ENCODE measurements at places on chromosomes 13 and 19.
A peak's percentile ranks its signal among the peaks of the same experiment; 100 is the strongest.

GRCh38 chr13:113669755-113670341, 2.8 kb downstream of the GRK1 start:
- DNase-seq, result no peak

GRCh38 chr13:99894840-99895443, 76.6 kb downstream of the ZIC5 start:
- no peak for DNase-seq

DNA sequence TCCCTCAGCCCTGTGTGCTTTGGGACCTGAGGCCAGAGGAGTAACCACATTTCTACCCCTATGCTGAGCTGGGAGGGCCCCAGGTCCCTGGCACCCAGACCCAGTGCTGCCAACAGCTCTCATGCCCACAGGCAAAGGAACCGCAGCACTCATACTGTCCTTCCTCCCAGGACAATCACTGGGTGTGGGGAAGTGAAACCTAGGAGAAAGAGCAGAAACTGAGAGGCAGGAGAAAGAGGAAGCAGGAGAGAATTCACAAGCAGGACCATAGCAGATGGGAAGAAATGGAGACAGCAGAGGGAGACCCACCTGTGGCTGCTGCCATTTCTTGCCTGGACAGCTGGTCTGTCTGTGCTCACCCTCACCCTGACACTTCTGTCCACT, 18.9 kb downstream of the CCDC97 start:
- DNase-seq, result no peak

GRCh38 chr13:113837560-113838355, 26.1 kb downstream of the GAS6 start:
- peak; percentile 82 for DNase-seq

GRCh38 chr13:37701972-37702371, 103.4 kb upstream of the POSTN start:
- peak; percentile 87 for DNase-seq

GRCh38 chr13:31159306-31159705, 2.4 kb downstream of the HSPH1 start:
- DNase-seq, result no peak

- DNase-seq, result no peak
Observed at GRCh38 chr19:4044990-4045465, 21.7 kb downstream of the ZBTB7A start.

DNA sequence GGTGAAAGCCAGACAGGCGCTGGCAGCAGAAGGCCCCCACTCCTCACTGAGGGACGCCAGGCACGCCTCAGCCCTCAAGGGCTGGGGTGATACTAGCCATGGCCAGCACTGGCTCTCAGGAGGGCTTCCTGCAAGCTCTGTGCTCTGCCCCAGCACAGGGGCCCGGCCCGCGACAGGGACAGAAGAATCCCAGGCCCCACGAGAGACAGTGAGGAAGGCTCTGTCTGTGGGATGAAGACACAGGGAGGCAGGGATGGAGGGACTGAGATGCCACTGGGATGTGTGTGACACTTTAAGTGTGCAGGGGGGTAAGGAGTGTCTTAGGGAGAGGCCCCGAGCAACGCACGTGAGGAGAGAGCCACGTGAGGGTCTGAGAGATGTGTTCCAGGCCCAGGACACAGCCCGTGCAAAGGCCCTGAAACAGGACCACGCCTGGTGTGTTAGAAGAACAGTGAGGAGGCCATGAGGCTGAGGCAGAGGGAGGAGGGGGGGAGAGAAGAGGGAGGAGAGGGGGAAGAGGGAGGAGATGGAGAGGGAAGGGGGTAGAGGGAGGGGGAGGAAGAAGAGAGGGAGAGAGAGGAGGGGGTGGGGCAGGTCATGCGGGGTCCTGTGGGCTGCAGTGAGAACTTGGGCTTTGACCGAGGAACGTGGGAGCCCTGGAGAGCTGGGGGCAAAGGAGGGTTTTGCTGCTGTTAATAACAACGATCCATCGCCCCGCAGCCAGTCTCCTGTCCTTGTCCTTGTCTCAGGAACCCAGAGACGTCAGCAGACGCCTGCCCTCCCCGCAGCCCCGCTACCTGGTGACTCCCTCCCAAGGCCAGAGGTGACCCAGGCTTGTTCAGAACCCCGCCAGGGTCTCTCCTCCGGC, 7.2 kb downstream of the RPL36 start:
- DNase-seq, result no peak

DNA sequence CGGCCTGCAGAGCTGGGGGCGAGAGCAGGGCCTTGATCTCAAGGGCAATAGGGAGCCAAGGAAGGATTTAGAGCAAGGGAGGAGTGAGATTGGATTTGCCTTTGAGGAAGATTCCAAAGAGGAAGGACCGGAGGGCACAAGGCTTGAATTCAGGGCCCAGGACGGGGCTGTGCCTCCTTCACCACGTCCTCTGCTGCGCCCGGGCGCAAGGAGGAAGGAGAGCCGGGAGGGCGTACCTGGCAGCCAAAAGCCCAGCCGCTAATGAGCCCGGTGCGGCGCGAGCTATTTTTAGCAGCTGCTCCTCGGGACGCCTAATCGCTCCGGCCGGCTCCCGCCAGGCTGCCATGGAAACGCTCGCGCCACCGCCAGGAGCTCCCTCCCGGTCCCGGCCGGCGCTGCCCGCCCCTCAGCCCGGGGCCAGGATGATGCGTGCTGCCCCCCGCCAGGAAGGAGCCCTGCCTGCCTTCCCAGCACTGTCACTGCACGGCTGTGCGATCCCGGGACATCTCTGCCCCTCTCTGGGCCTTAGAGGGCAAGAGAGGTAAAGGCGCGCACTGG, 31.3 kb downstream of the TINCR start:
- DNase-seq, result no peak

GRCh38 chr13:102702965-102703725, 8.3 kb upstream of the METTL21C start:
- no peak for DNase-seq

- DNase-seq, result no peak
Observed at GRCh38 chr13:75256922-75257321, 225.0 kb downstream of the TBC1D4 start.

- DNase-seq, result no peak
Observed at GRCh38 chr19:19098703-19099632, 35.2 kb downstream of the SLC25A42 start.

GRCh38 chr19:13646758-13647157, 117.6 kb upstream of the MRI1 start:
- no peak for DNase-seq

DNA sequence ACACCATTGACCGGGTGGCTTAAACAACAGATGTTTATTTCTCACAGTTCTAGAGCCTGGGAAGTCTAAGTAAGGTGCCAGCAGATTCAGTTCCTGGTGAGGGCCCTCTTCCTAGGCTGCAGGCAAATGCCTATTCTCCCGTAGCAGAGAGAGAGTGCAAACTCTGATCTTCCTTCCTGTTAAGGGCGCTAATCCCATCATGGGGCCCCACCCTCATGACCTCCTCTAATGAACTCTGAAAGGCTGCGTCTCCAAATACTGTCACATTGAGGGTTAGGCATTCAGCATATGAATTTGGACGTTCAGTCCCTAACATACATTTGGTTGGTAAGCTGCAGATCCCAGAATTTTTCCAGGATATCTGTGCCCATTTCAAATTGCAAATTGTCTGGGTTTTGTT, 128.8 kb downstream of the GGACT start:
- DNase-seq, result no peak

DNA sequence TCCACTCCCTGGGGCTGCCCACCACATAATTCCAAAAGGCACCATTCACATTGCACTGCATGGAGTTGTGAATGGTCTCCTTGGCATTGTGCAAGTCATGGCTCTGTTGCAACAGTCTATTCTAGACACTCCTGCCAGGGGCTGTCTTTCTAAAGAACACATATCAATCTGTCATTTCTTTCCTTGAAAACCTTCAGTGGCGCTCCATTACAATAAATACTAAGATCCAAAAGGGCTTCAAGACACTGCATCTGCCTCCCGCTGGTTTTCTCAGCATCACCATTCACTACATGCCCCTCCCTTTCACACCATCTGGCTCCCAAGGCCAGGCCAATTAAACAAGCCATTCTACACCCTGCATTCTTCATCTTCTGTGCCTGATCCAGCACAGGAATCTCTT, 32.2 kb upstream of the TM9SF2 start:
- DNase-seq, result no peak

DNA sequence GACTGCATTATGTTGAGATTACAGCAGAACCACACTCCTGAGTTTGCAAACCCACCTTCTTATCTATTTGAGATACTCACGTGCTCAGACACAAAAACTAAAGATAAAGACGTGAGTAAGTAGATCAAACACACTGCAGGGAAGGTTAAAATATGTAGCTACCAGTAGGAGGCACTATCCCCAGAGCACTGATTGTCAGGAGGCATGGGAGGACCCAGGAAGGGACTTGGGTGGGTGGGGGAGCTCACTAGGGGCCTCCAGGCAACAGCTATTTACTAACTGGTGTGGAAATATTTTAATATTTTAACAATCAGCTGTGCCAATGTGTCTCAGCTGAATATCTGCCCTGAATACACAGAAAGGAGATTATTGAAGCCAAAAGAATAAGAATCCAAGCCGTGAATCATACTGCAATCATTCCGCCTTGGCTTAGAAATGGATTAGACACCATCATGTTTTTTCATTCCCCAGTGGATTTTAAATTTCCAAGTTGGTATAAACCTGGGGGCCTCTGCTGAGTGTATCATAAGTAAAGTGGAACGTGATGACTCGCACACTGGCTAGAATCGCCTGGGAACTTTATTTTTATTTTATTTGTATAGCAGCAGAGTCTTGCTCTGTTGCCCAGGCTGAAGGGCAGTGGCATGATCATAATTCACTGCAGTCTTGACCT, 73.2 kb upstream of the CACNA1A start:
- DNase-seq, result no peak

DNA sequence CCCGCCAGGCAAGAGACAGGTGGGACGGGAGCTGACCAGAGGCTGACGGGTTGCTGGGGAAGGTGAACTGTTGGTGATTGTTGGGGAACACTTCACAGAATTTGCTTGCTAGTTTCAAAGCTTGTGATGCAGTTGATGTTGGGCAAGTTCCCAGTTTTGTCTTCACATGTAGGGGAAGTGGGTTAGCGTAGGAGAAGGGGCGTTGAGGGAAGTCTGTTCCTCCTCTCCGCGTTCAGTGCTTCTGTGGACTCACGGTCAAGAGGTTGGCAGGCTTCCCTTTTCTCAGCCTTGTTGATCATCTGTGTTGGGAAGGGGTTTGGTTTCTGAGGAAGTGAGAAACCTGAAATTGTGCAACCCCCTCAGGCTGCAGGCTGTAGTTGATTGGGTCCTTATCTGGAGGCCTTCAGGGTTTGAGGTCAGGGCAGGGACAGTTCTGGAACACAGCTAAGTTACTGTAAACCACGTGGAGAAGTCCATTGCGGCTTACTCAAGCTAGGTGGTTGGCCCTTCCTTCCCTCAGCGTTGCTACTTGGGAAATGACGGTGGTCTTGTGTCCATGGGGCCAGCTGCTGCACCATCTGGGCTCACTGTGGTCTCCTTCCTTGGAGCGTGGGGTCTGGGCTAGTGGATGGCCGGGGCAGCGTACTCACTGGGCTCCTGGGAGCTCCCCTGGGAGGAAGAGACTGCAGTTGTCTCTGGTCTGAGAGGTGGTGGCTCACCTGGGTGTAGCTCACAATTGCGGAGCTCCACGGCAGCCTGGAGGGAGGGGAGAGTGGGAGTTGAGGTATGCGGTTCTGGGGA, 7.5 kb downstream of the RPS9 start:
- DNase-seq, result no peak

DNA sequence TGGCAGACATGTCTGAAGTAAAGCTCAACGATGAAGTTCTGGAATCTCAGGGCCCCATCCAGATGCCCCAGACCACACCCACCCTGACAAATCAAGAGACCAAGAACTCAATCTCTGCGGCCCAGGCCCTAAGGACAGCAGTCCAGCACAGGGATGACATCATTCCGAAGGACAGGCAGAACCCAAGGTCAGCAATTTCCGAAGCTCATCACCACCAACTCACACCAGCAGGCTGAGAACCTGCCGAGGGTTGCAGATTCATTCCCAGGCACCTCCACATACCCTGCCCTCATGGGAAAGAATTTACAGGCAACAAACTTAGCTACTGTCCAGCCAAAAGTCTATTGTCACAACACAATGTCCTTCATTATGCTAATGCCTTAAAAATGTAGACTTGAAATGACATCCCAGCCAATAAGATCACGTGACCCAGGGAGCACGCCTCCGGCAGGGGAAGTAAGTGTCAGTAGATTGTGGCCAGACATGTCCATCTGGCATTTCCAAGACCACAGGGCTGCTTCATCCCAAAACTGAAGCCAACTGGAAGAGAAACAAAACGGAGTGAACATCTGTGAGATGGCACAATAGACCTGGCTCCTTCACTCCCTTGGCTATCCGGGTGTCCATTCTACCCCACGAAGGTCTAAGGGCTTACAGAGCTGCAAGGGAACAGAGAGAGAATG, 98.8 kb downstream of the CRYL1 start:
- no peak for DNase-seq

DNA sequence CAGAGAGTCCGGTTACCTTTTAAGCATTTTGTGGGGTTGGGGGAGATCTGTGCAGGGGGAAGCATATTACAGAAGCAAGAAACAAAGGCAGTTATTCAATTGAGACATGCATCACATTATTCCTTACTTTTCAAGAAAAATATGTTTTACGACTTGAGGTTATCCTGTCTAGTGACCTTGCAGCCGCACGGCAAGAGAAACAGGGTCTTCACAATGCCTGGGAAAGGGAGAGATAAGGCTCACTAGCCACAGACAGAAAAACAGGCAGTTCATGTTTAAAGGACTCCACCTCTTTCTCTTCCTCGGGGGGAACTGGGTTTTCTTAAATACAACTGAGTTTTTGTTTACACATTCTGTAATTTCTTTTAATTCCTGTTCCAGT, 536 bp upstream of the NCR1 start:
- no peak for DNase-seq

DNA sequence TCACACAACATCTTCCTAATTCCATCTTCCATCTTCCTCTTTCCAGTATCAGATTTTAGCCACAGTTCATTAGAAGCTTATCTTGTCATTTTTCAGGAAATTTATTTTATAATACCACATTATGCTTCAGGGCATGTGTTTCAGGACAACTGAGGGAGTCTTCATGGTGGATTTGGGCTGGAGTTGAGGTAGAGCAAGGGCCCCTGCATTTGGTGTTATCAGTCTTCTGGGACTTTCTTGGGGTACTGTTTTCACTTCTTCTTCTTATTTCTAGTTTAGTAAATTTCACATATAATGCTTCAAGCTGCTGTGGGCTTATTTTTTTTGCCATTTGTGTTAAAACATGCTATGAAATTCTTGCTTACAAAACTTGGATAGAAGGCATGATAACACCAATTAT, 188.7 kb downstream of the LHFPL6 start:
- no peak for DNase-seq

GRCh38 chr19:57807541-57807940, 7.2 kb downstream of the ZNF552 start:
- DNase-seq, result no peak

DNA sequence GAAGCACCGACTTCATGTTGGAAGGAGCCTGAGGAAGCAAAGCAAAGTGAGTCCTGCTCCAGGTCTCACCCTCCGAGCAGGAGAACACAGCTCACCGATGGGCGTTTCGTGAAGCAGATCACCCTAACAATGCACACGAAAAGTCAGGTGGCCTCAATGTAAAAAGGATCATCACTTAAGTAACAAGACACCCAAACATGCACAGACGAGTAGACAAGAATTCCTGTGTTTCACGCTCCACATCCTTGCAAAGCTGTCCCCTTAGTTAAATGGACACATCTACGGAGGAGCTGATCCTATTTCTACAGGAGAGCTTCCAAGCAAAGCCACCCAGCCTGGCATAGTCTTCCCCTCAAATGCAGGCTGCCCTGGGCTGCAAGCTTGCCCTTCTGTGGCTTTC, 66.2 kb downstream of the SLC15A1 start:
- no peak for DNase-seq

Measured in kidney epithelial cell (primary cell).